WTC11 (cell line): ENCODE measurements at places on chromosomes 12 and 14. TPM values are rescaled to one million over a fixed set of nuclear protein-coding genes. Genes with fewer than 3 reads are reported as not detected.

SMCO3 gene
- not detected in 3 replicates for total RNA-seq

ARHGAP9 gene
- total RNA-seq: 3.6 to 3.9 TPM (median 3.8 TPM) in 3 replicates

WNT5B gene
- 4.3 to 4.6 TPM (median 4.5 TPM) in 3 replicates for total RNA-seq

PLA2G1B gene
- total RNA-seq: 0.92 to 1.8 TPM (median 1.4 TPM) in 3 replicates

ALX1 gene
- 0.25 to 0.78 TPM (median 0.74 TPM) in 3 replicates for total RNA-seq

LIN7A gene
- 8.3 to 8.6 TPM (median 8.5 TPM) in 3 replicates for total RNA-seq

CACNA2D4 gene
- 0.04 to 0.46 TPM (median 0.25 TPM) in 3 replicates for total RNA-seq

ZNF605 gene
- total RNA-seq: 15.7 to 21.1 TPM (median 18.3 TPM) in 3 replicates

RPGRIP1 gene
- total RNA-seq: 0.41 to 0.71 TPM (median 0.50 TPM) in 3 replicates

IAPP gene
- not detected in 3 replicates for total RNA-seq

RASSF9 gene
- total RNA-seq: 0.25 to 0.33 TPM (median 0.30 TPM) in 3 replicates

NKX2-1 gene
- total RNA-seq: 0.16 to 0.18 TPM in 2 of 3 replicates, not detected in the other

RBP5 gene
- total RNA-seq: 4.1 to 5.4 TPM (median 4.7 TPM) in 3 replicates

PTCSC3 gene
- total RNA-seq: not detected in 3 replicates

SLC17A8 gene
- 0.05 to 0.26 TPM in 2 of 3 replicates, not detected in the other for total RNA-seq

TMTC1 gene
- 13.9 to 17.3 TPM (median 13.9 TPM) in 3 replicates for total RNA-seq

BICDL1 gene
- 17.9 to 23.1 TPM (median 20.2 TPM) in 3 replicates for total RNA-seq

B4GALNT1 gene
- total RNA-seq: 0.46 to 1.2 TPM (median 1.2 TPM) in 3 replicates

HOXC10 gene
- total RNA-seq: 0.09 TPM in 1 of 3 replicates, not detected in the others

SERPINA3 gene
- 2.7 to 3.5 TPM (median 3.0 TPM) in 3 replicates for total RNA-seq

RNASE13 gene
- total RNA-seq: not detected in 3 replicates

NOS1 gene
- total RNA-seq: 4.0 to 4.8 TPM (median 4.5 TPM) in 3 replicates

OASL gene
- total RNA-seq: 0.28 TPM in 1 of 3 replicates, not detected in the others

VDR gene
- 0.76 to 1.3 TPM (median 0.76 TPM) in 3 replicates for total RNA-seq

CLECL1 gene
- not detected in 3 replicates for total RNA-seq

CDCA4 gene
- total RNA-seq: 55.9 to 63.3 TPM (median 58.3 TPM) in 3 replicates

SERPINA12 gene
- total RNA-seq: not detected in 3 replicates

GDF3 gene
- 34.4 to 42.0 TPM (median 38.2 TPM) in 3 replicates for total RNA-seq

LPAR5 gene
- total RNA-seq: 0.20 to 0.57 TPM (median 0.48 TPM) in 3 replicates

NELL2 gene
- 37.4 to 49.9 TPM (median 45.8 TPM) in 3 replicates for total RNA-seq

OR6C68 gene
- not detected in 3 replicates for total RNA-seq

CD69 gene
- 0.34 to 0.60 TPM (median 0.42 TPM) in 3 replicates for total RNA-seq

COCH gene
- 9.4 to 10.6 TPM (median 10.2 TPM) in 3 replicates for total RNA-seq

RNU6-7 gene
- not detected in 3 replicates for total RNA-seq

EML5 gene
- total RNA-seq: 0.66 to 1.2 TPM (median 0.85 TPM) in 3 replicates

ERP27 gene
- total RNA-seq: 0.09 to 0.14 TPM in 2 of 3 replicates, not detected in the other

LETMD1 gene
- total RNA-seq: 43.3 to 45.9 TPM (median 45.8 TPM) in 3 replicates

ERBB3 gene
- total RNA-seq: 49.2 to 64.3 TPM (median 52.4 TPM) in 3 replicates

IQSEC3 gene
- 1.7 to 2.6 TPM (median 2.2 TPM) in 3 replicates for total RNA-seq

C12orf75 gene
- total RNA-seq: 25.5 to 31.2 TPM (median 27.4 TPM) in 3 replicates

FERMT2 gene
- total RNA-seq: 87.8 to 97.7 TPM (median 92.8 TPM) in 3 replicates

SLCO1B1 gene
- 0.25 to 0.52 TPM (median 0.37 TPM) in 3 replicates for total RNA-seq

PLEKHD1 gene
- 0.85 to 1.0 TPM (median 0.87 TPM) in 3 replicates for total RNA-seq

CLEC9A gene
- not detected in 3 replicates for total RNA-seq

TEAD4 gene
- total RNA-seq: 75.8 to 96.8 TPM (median 78.2 TPM) in 3 replicates

ADAMTS20 gene
- total RNA-seq: 6.0 to 7.4 TPM (median 7.2 TPM) in 3 replicates

ADAM20 gene
- total RNA-seq: 0.25 to 0.50 TPM (median 0.37 TPM) in 3 replicates

KLHDC1 gene
- 0.16 TPM in 1 of 3 replicates, not detected in the others for total RNA-seq

RACGAP1 gene
- total RNA-seq: 76.6 to 87.7 TPM (median 77.3 TPM) in 3 replicates

KRT75 gene
- not detected in 3 replicates for total RNA-seq
